ENCODE measurements at places on chromosomes 3 and 15.
A peak's percentile ranks its signal among the peaks of the same experiment; 100 is the strongest.

- no peak for DNase-seq
These were observed 216.9 kb downstream of the ROBO2 start for GRCh38 chr3:77256584-77257503.

DNA sequence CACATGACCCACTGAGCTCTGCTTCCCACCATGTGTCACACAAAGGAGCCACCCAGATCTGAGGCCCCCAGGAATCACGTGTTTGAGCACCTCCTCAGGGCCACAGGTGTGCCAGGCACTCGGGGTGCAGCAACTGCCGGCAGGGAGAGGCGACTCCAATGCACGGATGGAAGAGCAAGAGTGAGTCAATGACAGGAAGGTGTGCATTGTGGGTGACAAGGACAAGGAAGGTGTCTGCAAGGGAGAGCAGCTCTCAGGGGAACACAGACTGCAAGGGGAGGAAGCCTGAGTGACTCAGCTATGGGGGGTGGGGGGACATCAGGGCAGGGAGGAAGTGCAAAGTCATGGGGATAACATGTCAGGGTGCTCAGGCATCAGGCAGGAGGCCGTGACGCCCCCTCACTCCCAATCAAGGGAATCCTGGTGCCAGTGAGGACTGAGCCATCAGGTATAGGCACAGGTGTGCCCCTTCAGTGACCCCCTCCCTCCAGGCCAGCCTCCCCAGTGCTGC, 67.4 kb downstream of the NUP210 start:
- peak; percentile 10 for DNase-seq

DNA sequence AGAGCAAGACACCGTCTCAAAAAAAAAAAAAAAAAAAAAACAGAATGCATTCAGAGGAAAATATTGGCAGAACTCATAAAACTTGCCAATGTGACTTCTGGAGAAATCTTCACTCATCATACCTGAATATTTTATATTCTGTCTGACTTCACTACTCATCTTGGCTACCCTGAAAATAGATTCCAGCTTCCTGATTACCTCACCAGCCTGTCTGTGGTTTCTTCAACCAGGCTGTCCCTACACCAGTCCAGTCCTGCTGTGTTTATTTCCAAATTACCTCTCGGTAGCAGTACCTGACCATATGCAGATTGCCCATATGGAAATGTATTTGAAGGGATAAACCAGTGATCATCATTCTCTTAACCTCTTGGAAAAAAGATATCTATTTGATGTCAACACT, 9.3 kb upstream of the P3H2 start:
- no peak for DNase-seq

DNA sequence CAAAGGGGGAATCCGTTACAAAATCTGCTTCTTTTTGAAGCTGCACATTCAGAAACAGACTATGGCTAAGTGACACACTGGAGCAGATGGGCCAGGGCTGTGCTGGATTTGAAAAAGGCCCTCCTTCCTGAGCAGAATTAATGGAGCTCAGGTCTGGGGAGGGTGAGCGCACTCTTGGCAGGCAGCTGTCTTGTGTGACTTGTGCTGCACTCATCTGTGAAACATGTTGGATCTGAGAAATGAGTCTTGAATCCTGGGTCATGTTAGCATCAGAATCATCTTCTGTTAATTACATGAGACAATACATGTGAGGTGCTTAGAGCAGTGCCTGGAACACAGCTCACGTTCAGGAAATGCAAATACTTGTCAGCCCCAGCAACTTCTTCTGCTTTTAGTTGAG, 219.6 kb downstream of the THSD4 start:
- DNase-seq, result no peak

All from lung microvascular endothelial cell (primary cell).